ENCODE measurements at places on chromosomes 7 and 10. TPM values are rescaled to one million over a fixed set of nuclear protein-coding genes. Genes with fewer than 3 reads are reported as not detected.

H2BK1 gene
- not detected for polyA plus RNA-seq

OR2A1 gene
- 0.63 TPM for polyA plus RNA-seq

ZC3HAV1L gene
- 22.5 TPM for polyA plus RNA-seq

CACNB2 gene
- 2.9 TPM for polyA plus RNA-seq

SEMA3E gene
- 2.4 TPM for polyA plus RNA-seq

PCBD1 gene
- polyA plus RNA-seq: 45.6 TPM

TFPI2 gene
- 12.1 TPM for polyA plus RNA-seq

CHCHD2 gene
- 277 TPM for polyA plus RNA-seq

IFIT1B gene
- polyA plus RNA-seq: not detected

SPDYE2 gene
- 3.2 TPM for polyA plus RNA-seq

CDH23 gene
- polyA plus RNA-seq: 1.5 TPM

DNA sequence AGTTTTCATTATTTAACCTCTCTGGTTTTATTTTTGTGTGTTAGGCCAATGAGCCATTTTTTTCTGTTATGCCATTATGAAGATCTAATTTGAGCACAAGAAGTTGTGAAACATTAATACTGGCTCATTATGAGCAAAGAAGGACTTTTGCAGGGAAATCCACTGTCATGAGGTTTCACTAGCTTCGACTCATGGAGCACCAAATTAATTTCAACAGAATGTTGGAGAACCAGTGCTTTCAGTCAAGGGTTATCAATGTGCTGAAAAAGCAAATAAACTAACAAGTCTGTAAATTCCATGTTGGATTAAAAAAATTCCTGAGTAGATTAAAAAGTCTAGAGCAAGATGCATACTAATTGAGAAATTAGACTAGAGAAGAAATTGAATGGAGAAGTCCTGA is 594.2 kb upstream of the FZD8 start:
- no peak for DNase-seq

DNA sequence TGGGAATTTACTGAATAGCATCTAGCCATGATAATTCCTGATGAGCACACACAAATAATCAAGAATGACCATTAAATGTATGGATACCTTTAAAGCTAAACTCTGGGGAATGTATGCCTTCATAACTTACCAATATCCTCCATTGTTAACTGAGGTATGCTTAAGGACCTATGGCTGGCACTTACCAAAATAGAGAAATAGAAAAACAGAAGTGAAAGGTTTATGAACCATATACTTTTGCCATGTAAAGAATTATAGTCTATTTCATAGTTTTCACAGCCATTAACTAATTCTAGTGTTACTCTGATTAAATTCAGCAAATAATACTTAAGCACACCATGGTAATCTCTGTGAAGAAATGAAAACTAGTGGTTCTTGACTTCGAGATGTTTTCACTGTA is 1360.6 kb upstream of the LRRTM3 start:
- no peak for DNase-seq

- DNase-seq: no peak
Measured at GRCh38 chr10:119323085-119324016, 116.0 kb downstream of the GRK5 start.

DNA sequence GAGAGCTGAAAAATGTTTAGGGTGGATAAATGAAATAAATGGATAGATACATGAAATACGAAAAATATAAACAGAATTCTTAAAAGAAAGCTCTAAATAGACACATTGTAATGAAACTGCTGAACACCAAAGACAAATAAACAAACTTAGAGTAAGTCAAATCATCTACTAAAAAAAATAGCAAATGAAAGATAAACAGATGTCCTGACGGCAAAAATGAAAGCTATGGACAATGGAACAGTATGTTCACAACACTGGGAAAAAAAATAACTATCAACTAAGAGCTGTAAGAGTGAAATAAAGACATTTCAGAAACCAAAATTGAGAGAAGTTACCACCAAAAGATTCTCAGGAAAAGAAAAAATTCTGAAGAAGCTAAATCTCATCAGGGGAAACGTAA is 106.1 kb downstream of the SGMS1 start:
- no peak for DNase-seq

DNA sequence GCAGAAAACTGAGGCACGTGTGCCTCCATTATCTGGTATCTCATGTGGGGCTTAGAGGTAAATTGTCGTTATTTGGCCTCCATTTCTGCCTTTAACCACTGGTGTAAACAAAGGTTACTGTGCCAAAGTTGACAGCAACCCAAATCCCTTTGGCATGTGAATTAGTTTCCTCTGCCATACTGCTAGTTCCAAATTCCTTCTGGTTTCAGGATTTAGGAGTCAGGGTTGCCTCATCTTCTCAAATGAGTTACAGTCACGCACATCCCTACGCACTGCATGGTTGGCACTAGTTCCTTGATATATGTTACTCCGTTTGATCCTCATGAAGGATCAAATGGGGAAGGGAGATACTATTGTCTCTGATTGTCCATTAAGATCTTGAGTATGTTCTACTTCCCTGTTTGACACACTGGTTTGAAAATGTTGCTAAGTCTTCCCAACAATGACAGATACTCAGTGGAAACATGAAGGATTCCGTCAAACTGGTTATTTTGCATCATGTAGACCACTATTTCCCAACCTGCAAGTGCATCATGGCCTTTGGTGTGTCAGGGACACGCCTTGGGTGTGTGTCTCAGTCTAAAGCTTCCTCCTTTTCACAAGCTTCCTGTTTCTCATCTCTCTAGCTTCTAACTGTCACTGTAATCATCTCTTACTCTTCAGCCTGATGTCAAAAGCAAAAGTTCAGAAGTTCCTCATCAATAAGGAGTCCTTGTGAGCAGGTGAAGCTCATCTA is at the start of gene LIPN:
Gene LIPN, plus strand, starts transcription at position 655 of the 736 bp plus-strand sequence. CDS start 1,386 bp downstream, outside the sequence.
- no peak for DNase-seq

- no peak for DNase-seq
Measured at GRCh38 chr10:61411706-61412105, 41.5 kb downstream of the TMEM26 start.

DNA sequence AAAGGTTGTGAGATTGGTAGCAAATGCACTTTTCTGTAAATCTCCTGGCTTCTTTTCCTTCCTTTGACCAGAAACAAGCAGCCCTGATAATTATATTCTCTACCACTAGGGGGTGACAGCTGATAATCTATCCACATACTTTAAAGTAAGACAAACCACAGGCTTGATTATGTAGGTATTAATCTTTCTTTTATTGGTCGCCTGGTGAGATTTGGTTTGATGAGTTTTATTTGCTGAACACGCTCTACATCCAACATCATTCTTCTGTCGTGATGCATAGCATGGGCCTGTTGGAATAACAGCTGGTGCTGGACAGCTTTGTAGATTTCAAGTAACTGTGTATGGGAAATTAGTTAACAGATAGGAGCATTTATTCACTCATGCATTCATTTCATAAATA is 63.5 kb downstream of the ZNF365 start:
- peak; percentile 46 for DNase-seq

DNA sequence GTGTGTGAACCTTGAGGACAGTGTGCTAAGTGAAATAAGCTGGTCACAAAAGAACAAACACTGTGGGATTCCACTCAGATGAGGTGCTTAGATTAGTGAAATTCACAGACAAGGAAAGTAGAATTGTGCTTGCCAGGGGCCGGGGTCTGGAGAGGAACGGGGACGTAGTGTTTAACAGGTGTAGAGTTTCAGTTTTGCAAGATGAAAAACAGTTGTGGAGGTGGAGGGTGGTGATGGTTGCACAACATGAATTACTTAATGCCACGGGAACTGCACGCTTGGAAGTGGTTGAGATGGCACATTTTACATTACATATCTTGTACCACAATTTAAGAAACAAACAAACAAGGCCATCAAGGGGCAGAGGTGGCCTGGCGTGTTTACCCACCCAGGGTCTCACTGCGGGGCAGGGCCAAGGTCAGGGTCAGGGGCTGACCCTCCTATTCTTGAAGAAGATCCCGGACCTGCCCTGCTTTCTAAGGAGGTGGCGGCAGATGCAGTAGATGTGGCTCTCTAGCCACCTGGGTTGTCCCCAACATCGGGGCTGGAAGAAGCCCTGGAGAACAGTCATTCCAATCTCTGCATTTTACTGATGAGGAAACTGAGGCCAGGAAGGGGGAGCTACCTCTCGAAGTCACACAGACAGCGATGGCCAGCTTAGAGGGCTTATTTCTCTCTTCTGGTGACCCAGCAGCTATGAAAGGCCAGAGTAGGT is 91.5 kb upstream of the LRRC4 start:
- DNase-seq: no peak

DNA sequence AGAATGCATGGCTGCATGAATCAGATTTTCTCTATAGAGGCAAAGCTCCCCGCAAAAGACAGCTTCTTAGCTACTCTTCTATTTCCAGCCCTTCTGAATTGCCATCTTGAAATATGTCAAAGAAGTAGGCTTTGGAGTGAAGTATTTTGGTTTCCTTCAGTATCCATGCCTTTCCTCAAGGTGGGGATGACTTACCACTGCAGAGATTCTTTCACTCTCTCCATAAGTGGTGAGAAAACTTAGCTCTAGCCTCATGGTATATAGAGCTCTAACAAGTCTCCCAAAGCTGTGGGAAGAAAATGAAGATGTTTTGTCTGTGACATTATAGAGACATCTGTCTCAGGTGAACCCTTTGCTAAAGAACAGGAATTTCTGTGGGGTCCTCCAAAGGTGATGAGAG is 89.6 kb upstream of the ITGB1 start:
- DNase-seq: no peak

DNA sequence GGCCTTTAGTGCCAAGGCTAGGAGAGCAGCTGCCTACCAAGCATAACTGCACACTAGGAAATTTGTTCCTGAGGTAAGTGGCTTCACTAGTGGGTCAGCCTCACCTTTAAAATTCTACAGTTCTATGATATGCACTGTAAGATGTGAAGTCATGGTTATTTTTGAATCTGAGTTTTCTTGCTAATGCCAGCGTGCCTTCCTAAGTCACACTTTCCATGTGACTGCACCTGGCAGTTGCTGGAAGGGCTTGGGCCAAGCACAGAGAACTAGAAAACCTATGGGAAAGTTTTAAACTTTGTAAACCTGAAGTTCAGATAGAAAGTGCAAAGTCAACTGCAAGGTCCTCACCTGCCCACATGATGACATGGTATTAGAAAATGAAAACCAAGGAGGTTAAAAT is 42.5 kb downstream of the STEAP1B start:
- DNase-seq: no peak

DNA sequence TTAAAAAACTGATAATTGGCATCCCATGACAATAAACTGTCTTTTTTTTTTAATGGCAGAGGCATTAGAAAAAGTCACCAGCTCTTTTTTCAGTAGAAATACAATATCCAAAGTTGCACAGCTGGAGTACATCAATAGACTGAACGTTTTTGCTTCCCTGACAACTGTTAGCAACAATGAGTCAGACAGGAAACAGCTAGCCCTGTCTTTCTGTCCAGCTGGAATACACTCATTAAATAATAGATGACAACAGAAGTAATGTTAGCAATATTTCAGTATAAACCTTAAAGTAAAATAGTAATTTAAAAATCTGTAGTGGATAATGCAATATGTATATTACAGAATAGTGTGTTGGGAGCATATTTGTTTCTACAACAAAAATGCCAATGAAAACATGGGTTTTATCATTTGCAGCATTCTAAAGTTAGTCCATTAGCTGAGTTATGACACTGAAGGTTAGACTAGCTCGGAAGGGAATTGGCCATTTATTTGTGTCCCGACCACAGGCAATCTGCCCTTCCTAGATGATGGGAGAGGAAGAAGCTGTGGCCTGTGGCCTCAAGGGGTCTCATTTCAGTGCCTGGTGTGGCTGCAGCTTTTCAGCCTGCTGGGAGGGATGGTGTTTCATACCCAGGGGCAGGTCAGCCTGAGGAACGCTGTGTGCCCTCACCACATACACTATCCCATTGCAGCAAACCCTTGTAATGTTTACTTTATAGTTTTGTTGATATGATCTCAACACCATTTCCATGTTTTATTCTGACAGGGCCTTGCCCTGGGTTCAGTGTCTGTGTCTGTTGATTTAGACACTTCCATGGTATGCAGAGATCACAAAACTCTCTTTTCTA is 173.3 kb downstream of the SLC16A9 start:
- DNase-seq: peak; percentile 54

- no peak for DNase-seq
Measured at GRCh38 chr10:124030492-124031110, 62.8 kb downstream of the CHST15 start.

- DNase-seq: no peak
Measured at GRCh38 chr10:28274475-28274874, 28.4 kb downstream of the MPP7 start.

- DNase-seq: no peak
Measured at GRCh38 chr10:55653531-55653930, 707.5 kb downstream of the ZWINT start.

GRCh38 chr10:7409045-7409731 is 1.6 kb downstream of the SFMBT2 start:
- no peak for DNase-seq

- DNase-seq: no peak
Measured at GRCh38 chr7:50406935-50407334, 43.2 kb downstream of the FIGNL1 start.

GRCh38 chr10:23196915-23197314 is 4.8 kb downstream of the PTF1A start:
- no peak for DNase-seq

DNA sequence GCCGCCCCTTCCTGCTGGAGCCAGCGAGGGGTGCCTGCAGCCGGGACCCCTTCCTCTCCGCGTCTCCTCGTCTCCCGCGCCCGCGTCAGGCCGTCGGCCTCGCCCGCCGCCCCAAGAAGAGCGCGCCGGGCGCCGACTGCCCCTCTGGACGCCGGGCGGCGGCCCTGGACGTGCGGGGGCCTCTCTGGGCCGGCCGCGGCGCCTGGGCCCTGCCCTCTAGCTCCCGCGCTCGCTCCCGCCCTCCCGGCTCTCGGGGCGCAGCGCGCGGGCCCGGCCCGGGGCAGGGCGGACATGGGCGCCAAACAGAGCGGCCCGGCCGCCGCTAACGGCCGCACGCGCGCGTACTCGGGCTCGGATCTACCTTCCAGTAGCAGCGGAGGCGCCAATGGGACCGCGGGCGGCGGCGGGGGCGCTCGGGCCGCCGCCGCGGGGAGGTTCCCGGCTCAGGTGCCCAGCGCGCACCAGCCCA is 704 bp downstream of the ZNRF2 start:
- peak; percentile 20 for DNase-seq

DNA sequence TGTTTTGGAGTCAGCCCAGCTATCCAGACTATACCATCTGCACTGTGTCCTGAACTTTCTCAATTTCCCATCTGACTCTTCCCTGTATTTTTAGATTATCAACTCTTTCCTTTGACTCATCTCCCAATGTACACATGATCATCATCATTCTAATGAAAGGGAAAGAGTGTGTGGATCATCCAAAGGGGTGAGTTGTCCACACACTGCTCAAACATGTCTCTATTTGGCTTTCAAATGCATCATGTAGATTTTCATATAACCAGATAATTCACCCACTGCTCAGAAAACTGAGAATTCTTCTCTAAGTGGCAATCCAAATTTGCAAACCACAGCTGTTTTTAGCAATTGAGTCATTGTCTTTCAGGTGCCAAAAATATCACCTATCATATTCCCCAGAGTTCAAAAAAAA is 190.2 kb upstream of the HPS1 start:
- DNase-seq: no peak

GRCh38 chr7:130365511-130366441 is 14.5 kb upstream of the CPA1 start:
- peak; percentile 60 for DNase-seq

Data from left renal pelvis (tissue), 4 donors.